Cortex of kidney (tissue), 1 donor: ENCODE measurements at places on chromosomes 13 and 19.

DNA sequence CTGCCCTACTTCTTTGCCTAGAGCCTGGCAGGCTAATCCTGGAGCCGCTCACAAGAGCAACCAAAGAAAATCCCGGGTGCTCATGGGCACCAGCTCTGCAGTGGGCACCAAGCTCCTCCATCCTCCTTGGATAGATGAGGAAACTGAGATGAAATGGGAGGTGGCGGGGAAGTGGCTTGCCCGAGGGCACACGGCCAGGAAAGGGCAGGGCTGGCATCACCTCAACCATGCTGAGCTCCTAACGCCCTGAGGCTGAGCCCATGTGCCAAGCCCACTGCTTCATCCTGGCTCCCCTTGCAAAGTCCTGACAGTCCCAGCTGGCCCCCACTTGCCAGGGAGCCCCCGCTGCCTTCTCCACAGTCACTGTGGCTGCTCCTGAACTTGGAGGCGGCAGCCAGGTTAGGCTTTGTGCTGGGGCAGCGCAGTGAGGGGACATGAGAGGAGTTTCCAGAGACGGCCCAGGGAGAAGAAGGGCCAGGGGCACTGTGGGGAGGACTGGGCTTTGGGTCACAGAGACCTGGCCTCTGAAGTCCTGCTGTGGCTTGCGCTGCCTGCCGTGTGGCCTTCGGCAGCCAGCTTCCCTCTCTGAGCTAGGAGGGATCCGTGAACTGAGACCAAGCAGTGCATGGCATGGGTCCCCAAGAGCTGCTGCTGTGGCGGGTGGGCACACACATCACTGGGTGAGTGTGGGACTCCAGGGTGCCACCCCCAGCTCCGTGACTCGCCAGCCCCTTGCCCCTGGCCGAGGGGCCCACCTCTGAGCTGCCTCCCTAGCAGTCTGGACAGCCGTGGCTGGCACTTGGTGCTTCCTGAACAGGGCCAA is 17.5 kb downstream of the TMED1 start:
- DNase-seq, result no peak

- no peak for DNase-seq
These were observed 107.4 kb upstream of the SLC7A1 start for GRCh38 chr13:29702912-29703351.

- DNase-seq, result no peak
These were observed 43.7 kb downstream of the ZNF557 start for GRCh38 chr19:7113233-7113632.

DNA sequence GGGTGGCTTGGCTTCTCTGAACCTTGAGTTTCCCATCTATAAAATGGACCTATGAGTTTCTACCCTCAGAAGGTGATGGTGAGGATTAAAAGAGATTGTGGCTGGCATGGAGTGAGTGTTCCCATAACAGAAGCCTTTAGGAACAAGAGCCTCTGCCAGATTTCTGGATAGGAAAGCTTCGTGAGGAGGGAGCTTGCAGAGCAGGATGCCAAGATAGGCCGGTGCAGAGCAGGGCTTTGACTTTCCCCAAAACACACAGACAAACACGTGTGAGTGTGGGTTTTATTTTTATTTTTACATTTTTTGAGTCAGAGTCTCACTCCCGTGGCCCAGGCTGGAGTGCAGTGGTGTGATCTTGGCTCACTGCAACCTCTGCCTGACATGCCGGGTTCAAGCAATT is 3.7 kb upstream of the CNN1 start:
- no peak for DNase-seq

- DNase-seq, result no peak
These were observed 97.9 kb downstream of the CCNA1 start for GRCh38 chr13:36530050-36530789.

DNA sequence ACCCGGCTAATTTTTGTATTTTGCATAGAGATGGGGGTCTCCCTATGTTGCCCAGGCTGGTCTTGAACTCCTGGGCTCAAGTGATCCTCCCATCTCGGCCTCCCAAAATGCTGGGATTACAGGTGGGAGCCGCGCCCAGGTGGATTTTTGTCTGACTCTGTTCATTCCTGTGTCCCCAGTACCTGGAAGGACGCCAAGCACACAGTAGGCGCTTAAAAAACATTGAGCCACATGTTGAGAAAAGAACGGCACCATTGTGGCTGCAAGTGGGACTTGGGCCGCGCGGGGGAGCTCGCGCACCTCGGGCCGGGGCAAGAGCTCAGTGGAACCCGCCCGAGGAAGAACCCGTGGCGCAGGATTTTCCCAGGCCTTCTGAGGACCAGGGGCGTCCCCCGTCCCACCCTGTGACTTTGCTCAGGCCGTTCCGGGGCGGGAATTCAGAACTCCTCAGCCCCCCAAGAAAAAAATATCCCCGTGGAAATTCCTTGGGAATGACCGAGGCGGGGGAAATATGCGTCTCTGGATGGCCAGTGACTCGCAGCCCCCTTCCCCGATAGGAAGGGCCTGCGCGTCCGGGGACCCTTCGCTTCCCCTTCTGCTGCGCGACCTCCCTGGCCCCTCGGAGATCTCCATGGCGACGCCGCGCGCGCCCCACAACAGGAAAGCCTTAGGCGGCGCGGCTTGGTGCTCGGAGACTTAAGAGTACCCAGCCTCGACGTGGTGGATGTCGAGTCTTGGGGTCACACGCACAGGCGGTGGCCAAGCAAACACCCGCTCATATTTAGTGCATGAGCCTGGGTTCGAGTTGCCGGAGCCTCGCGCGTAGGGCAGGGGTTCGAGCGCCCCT is 1.4 kb upstream of the ICAM1 start:
- DNase-seq, result no peak

GRCh38 chr19:11423164-11423790 is 4.2 kb upstream of the RGL3 start:
- DNase-seq, result no peak

DNA sequence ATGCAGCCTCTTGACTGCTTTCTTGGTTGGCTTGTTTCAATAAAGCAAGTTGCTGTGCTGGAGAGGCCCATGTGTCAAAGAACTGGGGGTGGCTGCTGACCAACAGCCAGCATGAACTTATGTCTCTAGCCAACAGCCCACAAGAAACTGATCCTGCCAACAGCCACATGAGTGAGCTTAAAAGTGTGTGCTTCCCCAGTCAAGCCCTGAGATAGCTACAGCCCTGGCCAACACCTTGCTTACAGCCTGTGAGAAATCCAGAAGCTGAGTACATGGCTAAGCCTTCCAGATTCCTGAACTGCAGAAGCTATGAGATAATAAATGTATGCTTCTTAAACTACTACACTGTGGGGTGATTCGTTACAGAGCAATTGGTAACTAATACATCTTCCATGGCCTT is 38.9 kb upstream of the IPO5 start:
- no peak for DNase-seq

- DNase-seq, result no peak
These were observed 43.2 kb upstream of the ALOX5AP start for GRCh38 chr13:30692113-30692512.

GRCh38 chr13:48783181-48783630 is 129.5 kb downstream of the CYSLTR2 start:
- no peak for DNase-seq

- no peak for DNase-seq
These were observed 232.9 kb downstream of the ZIC5 start for GRCh38 chr13:99738626-99739025.

GRCh38 chr19:4722671-4723594 is 709 bp downstream of the DPP9 start:
- no peak for DNase-seq
